NCI-H1048 (cell line): ENCODE measurements at places on chromosomes 7 and 10.

- no peak for DNase-seq
Measured at GRCh38 chr10:3467052-3467951, 294.7 kb upstream of the PITRM1 start.

GRCh38 chr10:45373576-45374349 lies at the start of gene ALOX5:
Gene ALOX5 (plus strand): TSS chr10:45374216. CDS start chr10:45374280, 64 bp downstream.
- DNase-seq = peak; percentile 36

DNA sequence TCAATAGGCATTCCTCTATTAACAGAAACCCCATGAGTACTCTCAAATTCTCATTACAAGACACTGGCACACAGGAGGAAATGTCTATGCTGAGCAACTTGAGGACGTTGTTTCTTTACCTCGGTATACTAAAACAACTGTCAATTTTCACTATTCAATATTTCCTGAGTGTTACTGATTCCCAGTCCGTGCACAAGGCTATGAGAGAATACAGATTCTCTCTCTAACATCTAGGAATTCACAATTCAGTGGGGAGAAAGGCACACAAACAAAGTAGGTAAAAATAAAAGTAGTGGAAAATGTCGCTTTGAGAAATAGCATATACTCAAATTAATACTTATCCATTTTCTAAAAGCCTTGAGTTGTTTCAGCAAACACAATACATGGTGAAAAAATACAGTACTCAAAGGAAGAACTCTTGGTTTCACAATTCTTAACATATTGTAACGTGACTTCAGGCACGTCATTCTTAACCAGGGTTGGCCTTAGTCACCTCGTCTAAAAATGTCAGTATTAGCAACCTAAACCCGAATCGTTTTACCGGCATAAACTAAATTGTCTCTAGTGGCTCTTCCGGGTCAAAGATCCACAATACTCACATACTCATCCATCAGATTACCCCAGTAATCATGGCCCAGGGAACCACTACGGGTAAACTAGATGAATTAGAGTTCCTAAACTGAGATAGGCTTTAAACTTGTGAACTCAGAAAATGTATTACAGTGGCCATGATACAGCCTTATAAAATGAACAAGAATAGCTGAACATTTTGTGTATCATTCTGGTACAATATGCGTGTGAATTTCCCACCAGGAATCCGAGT lies 1.5 kb downstream of the IPMK start:
- no peak for DNase-seq

- DNase-seq = no peak
Measured at GRCh38 chr7:25789701-25790640, 362.0 kb upstream of the NFE2L3 start.

- no peak for DNase-seq
Measured at GRCh38 chr10:49325131-49325915, 26.4 kb downstream of the C10orf71 start.

- DNase-seq = no peak
Measured at GRCh38 chr10:76432016-76433012, 1000.9 kb downstream of the LRMDA start.

DNA sequence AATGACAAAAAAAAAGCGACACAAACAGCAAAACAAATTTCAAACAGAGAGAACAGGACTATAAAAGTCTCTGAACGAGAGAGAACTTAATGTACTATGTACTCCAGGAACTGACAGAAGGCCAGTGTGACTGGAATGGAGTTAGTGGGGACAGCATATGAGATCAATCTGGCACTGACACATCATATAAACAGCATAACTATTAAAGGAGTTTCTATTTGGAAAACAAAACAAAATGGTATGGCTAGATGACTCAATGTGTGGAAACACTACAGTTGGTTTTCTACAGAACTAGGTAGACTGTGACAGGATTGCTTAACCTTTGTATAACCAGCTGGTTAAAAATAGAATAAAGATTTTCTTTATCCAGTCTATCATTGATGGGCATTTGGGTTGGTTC lies 232.9 kb upstream of the KAT6B start:
- DNase-seq = no peak
